Stimulated activated CD8-positive, alpha-beta memory T cell treated with anti-CD3 and anti-CD28 coated beads, Interleukin-4, amount 100 ng/mL, for 1 hour (primary cell): ENCODE measurements at places on chromosomes 1 and 21.

DNA sequence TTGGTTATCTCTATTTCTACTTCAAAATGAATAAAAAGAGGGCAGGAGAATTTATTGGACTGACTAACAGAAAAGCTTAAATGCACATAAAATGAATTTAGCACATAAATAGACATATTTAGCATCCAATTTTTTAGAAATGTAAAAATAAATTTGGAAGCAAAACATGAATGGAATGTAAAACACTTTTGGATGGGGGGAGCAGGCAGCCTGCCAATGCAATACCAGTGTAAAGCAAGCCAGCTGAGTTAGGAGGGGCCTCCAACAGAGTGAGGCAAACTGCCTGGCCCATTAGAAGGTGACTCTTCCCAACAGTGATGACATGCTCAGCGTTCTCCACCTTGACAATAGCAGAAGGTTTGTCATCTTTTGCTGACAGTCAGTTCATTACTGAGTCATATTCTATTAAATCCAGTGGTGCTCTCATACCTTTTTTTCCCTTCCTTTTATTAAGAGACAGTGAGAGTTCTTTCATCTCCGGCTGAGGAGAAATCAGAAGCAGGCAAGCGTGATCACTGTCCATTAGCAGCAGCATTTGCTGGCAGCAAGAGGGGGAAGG lies 19.5 kb upstream of the EXO1 start:
- no peak for DNase-seq

DNA sequence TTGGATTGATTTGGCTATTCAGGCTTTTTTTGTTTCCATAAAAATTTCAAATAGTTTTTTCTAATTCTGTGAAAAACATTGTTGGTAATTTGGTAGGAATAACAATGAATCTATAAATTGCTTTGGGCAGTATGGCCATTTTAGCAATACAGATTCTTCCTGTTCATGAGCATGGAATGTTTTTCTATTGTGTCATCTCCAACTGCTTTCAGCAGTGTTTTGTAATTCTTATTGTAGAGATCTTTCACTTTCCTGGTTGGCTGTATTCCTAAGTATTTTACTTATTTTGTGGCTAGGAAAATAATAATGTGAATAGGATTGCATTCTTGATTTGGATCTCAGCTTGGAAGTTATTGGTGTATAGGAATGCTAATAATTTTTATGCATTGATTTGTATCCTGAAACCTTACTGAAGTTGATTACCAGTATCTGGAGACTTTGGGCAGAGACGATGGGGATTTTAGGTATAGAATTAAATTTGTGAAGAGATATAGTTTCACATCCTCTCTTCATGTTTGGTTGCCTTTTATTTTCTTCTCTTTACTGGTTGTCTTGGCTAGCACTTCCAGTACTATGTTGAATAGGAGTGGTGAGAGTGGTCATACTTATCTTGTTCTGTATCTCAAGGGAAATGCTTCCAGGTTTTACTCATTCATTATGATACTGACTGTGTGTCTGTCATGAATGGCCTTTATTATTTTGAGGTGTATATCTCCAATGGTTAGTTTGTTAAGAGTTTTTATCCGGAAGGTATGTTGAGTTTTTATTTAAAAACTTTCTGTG lies 57.3 kb downstream of the DRAM2 start:
- DNase-seq: no peak

- no peak for DNase-seq
These were observed 78.5 kb upstream of the CAMK1G start for GRCh38 chr1:209505044-209505443.

DNA sequence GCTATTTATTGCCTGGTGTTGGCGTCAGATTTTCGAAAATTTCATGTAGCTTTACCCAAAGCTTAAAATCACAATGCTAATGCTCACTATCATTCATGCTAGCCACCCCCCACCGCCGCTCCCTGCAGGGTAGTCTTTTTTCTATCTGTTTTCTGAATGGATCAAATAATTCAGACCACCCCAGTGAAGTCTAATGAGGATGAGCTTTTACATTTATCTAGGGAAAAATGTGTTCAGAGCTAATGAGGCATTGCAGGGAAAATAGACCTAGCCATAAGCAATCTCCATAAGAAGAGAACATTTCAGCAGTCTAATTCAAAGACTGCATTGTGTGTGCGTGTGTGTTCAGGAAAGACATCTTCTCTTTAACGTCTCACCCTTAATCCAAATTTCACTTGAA lies 533.0 kb upstream of the PRMT6 start:
- no peak for DNase-seq

DNA sequence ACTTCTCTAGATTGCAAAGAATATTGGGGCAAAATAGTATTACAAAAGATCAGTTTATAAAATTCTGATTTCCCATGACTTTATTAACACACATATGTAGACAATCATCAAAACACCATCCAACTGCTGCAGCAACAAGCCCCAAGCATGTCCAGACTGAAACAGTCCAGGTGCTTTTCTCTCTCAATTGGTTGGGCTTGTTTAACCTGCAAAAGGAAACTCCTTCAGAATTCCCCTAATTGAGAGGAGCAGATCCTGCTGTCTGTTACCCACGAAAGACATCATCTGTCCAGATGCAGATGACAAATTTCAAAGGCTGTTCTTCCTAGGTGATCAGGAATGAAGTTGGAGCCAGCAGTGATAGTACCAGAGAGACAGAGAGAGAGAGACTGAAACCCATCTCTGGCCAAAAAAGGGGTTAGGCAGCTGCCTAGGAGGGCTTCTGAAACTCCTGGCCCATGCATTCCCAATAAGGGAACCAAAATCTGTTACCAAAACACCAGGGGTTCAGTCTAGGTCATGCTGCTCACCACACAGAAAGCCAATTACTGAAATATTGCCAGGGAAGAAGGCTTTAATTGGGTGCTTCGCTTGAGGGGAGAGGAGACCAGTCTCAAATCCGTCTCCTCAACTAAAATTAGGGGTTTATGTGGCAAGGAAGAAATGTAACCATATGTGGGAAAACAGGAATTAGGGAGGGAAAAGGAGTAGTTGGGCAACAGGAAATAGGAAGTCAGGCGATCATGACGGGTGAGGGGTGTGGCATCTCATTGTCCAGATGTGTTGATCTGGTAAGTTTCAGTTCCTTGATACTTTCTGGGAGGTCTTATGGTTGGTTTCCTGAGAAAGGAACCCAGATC lies 34.7 kb upstream of the RGL1 start:
- DNase-seq: no peak

DNA sequence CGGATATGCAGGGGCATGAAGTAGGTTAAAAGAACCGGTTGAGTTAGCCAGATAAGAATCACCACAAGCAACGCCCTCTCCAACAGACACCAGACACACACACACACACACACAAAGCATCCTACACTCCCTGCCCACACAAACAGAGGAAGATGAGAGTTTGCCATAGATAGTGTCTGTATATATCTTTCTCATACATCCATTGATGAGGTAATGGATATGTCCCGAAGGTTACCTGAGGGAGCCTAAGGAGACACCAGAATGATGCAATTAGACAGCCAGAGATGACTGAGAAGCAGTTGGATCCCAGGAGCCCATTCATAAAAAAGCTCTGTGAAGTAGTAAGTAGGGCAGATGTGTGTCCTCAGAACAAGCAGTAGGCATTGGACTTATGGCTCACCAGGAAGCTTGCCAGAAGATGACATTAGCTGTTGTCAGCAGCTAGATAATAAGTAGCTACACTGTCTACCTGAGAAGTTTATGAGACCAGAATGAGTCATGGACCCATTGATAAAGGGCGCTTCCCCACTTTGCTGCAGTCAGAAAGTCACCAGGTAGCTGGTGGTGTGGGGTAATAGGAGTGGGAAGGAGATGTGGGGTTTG lies 247.0 kb downstream of the KCNT2 start:
- no peak for DNase-seq

GRCh38 chr1:54442185-54442584 lies 36.0 kb upstream of the SSBP3 start:
- DNase-seq: no peak

DNA sequence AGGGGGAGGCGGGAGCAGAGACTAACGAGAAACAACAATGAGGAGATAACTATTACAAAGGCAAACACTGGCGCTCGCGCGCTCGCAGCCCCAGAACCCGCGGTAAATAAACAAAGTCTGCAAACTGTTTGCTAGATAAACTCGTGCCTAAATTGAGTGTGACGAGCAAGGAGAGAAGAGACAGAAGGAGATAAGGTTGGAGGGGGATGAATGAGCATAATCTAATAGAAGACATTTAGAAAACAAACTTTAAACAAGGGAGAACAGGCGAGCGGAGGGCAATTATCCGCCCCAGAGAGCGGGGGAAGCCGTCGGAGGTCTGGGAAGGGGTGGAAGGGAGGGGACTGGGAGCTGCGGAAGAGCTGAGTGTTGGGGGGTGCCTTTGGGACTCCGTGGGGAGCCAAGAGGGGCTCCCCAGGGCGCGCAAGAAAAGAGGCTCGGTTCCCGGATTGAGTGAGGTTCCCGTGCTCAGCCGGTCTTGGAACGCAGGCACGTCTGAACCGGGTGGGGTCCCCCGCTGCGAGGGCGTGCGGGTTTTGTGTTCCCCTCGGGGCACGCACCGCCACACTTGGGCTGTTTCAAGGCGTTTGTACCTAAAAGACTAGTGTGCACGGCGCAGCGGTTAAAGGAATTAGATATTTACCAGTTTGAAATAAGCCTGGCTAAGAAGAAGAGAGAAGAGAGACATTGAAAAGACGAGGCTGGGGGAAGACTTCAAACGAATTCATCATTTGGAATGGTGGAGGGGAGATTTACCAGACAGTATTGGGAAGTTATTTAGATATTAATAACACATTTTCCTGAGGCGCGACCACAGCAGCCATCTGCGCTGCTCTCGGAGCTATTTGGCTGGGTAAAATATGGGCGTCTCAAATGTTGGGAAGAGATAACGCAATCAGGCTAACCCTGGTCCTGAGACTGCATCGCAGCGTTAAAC lies 10.6 kb downstream of the PAX7 start:
- no peak for DNase-seq

- DNase-seq: no peak
These were observed 56.6 kb upstream of the CPLANE2 start for GRCh38 chr1:16293538-16293937.

GRCh38 chr1:221045842-221046831 lies 166.9 kb downstream of the HLX start:
- no peak for DNase-seq

GRCh38 chr1:163436140-163436812 lies 114.5 kb downstream of the NUF2 start:
- no peak for DNase-seq

DNA sequence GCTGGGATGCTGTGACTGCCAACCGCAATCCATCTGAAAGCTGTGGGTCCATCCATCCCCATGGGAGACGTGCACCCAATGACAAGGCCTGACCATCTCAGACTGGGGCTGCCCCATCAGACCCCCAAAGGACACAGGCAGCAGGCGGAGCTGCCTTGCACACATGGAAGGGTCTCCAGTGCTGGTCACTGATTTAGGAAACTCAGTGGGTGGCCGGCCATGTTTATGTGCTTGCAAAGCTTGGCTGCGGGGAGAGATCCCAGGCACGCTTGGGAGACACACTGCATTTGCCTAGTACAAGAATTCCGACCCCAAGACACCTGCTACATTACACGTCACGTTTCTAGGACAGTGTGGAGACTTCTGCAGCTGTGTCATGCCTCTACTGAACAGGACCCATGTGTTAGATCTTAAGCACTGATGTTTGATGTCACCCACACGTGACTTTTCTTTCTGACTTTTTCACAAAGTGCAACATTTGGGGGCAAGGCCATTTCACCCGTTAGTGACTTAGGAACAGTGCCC lies 181.4 kb downstream of the CLIC6 start:
- DNase-seq: no peak

DNA sequence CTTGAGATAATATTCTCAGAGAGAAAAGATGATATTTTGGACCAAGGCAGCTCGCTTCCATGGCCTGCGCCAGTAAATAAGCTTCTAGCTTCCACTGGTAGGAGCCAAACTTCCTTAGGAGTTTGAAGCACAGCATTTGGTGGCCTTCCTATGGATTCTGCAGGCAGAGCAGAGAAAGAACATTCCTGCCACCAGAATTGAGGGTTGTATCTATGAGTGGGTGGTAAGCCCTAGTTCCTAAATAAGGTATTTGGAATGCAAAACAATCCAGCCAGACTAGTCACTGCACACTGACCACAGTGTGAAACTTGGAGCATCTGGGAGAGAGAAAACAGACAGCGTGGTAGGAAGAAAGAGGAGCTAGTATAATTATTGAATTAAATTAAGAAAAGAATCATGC lies 54.1 kb upstream of the BCAR3 start:
- DNase-seq: no peak

- no peak for DNase-seq
These were observed 4.6 kb downstream of the NTRK1 start for GRCh38 chr1:156865258-156865657.

GRCh38 chr1:161350671-161351070 lies 17.0 kb downstream of the CFAP126 start:
- no peak for DNase-seq

- DNase-seq: no peak
These were observed 6.7 kb upstream of the CDK11A start for GRCh38 chr1:1730870-1731269.

- DNase-seq: no peak
These were observed 454.8 kb upstream of the ADAMTS5 start for GRCh38 chr21:27421654-27422053.
